ENCODE measurements at places on chromosomes 7 and 10.
A peak's percentile ranks its signal among the peaks of the same experiment; 100 is the strongest.

DNA sequence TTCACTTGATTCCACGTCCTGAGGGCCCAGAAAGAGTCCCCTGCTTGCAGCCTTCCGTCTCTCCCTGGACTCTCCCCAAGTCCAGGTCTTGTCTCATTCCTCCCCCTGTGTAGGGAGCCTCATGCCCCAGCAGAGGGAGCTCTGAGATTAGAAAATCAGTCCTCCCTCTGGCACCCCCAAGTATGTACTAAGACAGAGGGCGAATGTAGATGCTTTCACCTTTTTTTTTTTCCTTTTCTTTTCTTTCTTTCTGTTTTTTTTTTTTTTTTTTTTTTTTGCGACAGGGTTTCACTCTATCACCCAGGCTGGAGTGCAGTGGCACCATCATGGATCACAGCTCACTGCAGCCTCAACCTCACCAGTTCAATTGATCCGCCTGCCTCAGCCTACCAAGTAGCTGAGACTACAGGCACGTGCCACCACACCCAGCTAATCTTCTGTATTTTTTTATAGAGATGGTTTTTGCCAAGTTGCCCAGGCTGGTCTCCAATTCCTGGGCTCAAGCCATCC, 10.3 kb downstream of the SFXN3 start:
- peak; percentile 83 for DNase-seq

- peak; percentile 10 for DNase-seq
These were observed 222.2 kb upstream of the SH2B2 start for GRCh38 chr7:102064361-102065025.

DNA sequence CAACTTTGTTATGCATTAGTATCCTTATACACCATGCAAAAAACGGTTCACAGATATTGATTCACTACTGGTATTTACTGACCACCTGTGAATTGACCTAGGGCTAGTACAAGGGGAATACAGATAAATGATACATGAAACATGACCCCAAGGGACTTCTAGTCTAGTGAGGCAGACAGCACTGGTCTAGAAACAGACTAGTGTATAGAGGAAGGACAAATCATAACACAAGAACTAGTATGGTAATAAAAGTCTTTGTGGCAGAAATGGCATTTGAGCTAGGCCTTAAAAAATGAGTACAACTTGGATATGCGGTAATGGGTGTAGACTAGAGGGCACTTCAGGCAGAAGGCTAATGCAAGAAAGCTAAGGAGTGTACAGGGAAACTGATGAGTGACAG, 86.6 kb downstream of the SLC25A13 start:
- no peak for DNase-seq

DNA sequence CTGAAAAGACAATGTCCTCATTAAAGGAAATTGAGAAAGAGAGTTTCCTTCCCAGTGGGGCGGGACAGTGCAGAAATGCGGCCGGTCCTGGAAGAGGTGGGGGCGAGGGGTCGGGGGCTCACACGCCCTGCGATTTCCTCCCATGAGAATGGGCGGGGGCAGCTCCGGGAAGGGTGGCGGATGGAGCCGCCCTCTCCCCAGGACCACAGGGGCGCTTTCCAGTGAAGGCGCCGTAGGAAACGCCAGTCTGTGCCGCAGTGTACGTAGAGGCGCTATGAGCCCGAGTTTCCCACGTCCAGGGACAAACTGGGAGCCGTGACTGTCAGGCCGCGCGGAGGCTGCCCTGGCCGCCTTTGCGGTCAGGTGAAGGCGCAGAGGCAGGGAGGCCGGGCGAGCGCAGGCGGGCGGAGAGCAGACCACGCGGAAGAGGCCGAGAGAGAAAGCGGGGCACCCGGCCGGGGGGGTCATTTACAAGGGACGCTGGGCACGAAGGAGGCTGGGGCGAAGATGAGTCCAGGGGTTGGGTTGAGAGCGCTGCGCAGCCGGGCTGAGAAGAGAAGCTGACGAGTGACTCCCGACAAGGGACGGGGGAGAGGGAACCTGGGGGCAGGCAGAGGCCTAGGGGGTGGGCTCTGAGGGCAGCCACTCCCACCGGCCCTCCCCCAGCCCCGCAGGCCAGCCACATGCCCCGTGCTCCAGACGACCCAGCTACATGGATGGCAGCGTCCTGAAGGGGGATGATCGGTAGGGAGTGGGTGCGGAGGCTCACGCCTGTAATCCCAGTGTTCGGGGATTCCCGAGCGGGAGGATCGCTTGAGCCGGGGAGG, 45.0 kb downstream of the ALOX5 start:
- peak; percentile 61 for DNase-seq

GRCh38 chr7:108002726-108003598, at the start of gene LAMB1:
Gene LAMB1, minus strand, starts transcription at chr7:108003161. Its CDS starts 276 bp downstream, at chr7:108002885.
- DNase-seq: peak; percentile 45

- no peak for DNase-seq
These were observed 56.4 kb downstream of the VIPR2 start for GRCh38 chr7:159088016-159088865.

DNA sequence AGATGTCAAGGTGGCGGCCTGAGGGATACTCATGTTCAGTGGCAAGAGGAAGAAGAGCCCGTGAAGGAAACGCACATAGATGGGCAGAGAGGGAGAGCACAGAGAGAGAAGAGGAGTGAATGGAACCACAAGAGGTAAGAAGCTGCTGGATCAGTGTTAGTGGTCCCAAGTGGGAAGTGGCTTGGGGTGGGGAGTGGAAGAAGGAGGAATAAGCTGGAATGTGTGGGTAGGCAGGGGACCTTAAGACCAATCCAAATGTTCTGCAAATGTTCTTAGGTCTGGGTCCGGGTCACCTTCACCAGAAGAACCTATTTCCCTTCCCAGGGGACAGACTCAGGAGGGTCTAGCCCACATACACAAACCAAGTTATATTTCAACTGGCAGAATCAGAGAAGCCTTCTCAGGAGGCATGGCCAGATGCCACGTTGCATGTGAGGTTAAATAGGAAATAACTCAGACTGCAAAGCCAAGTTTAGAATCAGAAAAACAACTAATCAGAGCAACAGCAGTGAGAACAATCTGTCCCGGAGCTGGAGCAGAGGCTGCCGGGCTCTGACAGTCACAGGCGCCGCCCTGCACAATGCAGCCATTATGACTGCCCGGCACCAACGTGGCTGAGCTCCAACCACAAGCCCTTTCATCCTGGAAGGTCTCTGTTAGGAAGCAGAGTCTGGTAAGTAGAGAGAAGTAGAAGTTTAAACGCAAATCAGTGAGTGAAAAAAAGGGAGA, 78.6 kb upstream of the ARMC3 start:
- peak; percentile 37 for DNase-seq

- DNase-seq: peak; percentile 23
These were observed 526 bp downstream of the SFRP5 start for GRCh38 chr10:97771055-97771891.

DNA sequence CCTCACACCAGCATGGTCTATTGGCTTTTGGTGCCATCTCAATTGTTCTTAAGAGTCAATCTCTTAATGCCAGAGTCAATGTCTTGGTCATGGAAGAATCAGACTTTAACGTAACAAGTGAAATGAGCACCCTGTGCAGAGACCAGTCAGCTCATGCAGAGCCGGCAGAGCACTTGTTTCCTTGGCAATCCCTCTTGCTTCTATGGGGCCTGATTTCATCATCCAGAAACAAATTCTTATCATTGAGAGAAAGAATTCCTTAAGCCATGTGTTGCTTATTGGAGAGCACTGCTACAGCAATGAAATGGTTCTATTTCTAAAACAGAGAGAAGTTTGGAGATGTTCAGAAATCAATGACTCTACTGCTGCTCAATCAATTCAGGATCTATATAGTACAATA, 212.8 kb downstream of the IPMK start:
- DNase-seq: no peak

DNA sequence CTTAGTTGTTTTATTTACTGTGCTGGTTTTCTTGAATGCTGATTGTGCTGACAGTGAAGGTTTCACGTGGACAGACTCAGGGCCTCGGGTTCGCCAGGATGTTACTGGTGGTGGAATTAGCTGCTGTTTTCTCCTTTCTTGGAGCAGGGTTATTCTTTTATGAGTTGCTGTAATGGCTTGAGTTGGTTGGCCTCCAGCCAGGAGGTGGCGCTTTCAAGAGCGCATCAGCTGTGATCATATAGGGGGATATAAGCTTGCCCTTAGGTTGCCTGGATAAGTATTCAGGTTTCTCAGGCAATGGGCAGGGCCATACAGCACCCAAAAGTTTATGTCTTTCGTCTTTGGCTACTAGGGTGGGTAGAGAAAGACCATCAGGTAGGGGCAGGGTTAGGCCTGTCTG, 741.3 kb downstream of the PHTF2 start:
- DNase-seq: no peak

DNA sequence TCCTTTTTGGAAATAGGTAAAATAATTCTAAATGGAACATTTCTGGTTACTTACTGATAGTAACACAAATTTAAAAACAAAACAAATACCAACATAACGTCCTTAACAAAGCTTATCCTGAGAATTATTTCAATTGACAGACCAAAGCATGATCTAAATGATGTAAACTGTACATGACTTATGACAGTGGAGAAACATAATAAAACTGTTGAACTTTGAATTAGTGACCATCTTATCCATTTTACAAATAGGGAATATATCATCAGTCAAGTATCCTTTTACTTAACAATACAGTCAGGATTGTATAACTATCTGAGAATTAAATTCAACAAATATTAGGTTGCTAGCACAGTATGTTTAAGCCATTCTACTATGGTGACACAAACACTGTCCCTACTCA, 2.4 kb downstream of the IPMK start:
- DNase-seq: no peak

DNA sequence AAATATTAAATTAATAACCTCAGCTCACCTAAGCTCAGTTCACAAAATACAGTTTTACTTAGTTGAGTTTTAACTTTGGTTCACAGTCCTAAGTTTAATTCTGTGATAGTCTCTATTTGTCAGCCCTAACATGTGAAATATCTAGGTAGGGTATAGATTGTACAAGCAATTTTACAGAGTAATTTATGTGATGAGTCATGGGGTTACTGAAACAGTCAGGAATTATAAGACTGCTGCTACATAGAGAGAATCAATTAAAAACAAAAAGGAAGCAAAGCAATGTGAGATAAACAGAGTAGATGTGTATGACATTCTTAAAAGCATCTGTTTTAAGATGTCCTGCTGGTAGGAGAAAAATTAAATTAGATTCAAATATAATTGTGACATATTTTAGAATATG, 1018.2 kb upstream of the KCND2 start:
- DNase-seq: no peak

GRCh38 chr7:127658970-127659630, 7.1 kb downstream of the SND1 start:
- no peak for DNase-seq

- no peak for DNase-seq
These were observed 111.8 kb downstream of the ANKRD61 start for GRCh38 chr7:6142871-6143380.

- no peak for DNase-seq
These were observed 21.3 kb downstream of the GCK start for GRCh38 chr7:44167920-44168319.

DNA sequence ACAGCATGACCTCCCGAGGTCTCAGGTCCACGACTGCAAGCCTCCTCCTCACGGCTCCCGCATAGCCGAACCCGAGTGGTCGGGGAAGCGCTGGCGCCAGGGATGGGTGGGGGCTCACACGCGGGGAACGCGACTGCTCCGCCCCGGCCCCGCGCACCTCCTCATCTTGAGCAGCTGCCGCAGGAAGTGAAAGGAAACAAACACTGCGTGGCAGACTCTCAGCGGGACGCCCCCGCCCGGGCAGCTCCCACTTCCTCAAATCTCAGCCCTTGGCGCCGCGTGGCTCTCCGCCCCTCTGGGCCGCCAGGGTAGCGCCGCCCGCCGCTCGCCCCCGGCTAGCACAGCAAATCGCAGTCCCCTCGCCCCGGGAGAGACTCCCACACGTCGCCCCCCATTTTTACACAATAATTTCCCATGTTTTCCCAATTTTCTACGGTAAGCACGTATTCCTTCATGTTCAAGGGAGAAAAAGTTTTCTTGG, at the start of gene TMEM243:
Gene TMEM243, minus strand, starts transcription at position 188 of the 481 bp plus-strand sequence. CDS start 229 bp downstream, outside the sequence.
- peak; percentile 91 for DNase-seq

- peak; percentile 31 for DNase-seq
These were observed 25.8 kb upstream of the EEPD1 start for GRCh38 chr7:36127075-36127740.

- no peak for DNase-seq
These were observed 95.0 kb downstream of the PON1 start for GRCh38 chr7:95229301-95229700.

GRCh38 chr10:67959839-67960476, 75.5 kb downstream of the SIRT1 start:
- no peak for DNase-seq

GRCh38 chr10:29621161-29621560, 13.6 kb downstream of the SVIL start:
- no peak for DNase-seq

DNA sequence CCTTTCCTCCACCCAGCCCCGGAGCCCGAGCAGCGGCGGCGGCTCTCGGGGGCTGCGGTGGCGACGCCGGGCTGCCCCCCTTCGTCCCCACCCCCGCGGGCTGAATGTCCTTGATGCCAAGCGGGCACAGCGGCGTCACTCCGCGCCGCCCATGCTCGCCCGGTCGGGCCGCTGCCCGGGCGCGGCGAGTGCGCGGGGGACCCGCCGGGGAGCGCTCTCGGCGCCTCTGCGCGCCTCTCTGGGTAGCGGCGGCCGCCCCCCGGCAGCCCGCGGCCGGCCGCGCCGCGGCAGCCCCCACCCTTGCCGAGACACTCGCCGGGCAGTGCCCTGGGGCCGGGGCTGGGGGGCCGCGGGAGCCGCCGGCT, 433 bp upstream of the PLXNA4 start:
- no peak for DNase-seq

GRCh38 chr10:22436893-22437619, 91.8 kb downstream of the SPAG6 start:
- peak; percentile 92 for DNase-seq

DNA sequence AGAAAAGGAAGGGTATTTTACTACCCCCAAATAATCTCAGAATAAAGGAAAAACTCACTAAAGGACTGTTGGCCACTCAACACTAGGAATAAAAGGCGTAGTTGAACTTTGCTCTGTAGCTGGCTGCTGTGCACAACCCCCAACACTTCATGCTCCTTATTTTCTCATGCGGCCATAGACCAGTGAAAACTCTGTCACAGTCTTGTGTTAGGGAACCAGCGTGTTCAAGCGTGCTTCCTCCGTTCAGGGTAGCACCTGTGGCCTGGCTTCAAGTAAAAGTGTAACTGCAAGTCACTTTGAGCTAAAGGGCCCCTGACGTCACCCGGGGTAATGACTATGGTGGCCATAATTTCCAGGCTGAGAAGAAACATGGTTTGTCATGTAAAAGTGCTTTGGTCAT, 27.0 kb downstream of the BLNK start:
- no peak for DNase-seq

GRCh38 chr7:136033413-136034031, 56.4 kb upstream of the MTPN start:
- peak; percentile 13 for DNase-seq

DNA sequence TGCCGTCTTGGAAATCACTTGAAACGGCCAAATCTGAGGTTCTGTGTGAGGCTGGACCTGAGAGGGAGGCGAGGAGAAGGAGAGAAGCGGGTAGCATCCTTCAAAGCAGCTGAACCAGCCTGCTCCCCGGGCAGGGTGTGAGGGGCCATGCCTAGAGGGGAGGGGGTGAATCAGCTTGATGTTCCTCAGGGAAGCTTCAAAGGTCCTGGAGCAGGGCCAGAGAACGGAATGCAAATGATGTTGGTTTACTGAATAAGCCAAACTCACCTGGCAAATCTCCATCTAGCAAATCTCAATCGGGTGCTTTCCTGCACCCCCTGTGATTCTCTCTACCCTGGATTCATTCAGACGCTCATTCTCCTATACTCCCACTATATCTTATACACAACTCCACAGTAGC, 226.9 kb downstream of the WDR11 start:
- no peak for DNase-seq

- peak; percentile 77 for DNase-seq
These were observed 588 bp upstream of the PAOX start for GRCh38 chr10:133378251-133379096.

- no peak for DNase-seq
These were observed 32.8 kb downstream of the KIAA1549 start for GRCh38 chr7:138948403-138948802.
